Stimulated activated CD8-positive, alpha-beta memory T cell treated with anti-CD3 and anti-CD28 coated beads, Interleukin-2, amount 100 ng/mL, for 48 hours (primary cell): ENCODE measurements at places on chromosomes 2 and 18.

DNA sequence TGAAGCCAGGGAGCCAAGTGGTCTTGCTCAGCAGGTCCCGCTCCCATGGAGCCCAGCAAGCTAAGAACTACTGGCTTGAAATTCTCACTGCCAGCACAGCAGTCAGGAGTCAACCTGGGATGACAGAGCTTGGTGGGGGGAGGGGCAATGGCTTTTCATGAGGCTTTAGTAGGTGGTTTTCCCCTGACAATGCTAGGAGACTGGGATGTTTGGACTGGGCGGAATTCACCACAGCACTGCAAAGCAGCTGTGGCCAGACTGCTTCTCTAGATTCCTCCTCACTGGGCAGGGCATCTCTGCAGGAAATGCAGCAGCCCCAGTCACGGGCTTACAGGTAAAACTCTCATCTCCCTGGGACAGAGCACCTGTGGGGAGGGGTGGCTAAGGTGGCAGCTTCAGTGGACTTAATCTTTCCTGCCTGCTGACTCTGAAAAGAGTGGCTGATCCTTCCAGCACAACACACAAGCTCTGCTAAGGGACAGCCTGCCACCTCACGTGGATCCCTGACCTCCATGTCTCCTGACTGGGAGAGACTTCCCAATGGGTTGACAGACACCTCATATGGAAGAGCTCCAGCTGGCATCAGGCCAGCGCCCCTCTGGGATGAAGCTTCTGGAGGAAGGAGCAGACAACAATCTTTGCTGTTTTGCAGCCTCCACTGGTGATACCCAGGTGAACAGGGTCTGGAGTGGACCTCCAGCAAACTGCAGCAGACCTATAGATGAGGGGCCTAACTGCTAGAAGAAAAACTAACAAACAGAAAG, 349.7 kb upstream of the ST6GAL2 start:
- DNase-seq: no peak

DNA sequence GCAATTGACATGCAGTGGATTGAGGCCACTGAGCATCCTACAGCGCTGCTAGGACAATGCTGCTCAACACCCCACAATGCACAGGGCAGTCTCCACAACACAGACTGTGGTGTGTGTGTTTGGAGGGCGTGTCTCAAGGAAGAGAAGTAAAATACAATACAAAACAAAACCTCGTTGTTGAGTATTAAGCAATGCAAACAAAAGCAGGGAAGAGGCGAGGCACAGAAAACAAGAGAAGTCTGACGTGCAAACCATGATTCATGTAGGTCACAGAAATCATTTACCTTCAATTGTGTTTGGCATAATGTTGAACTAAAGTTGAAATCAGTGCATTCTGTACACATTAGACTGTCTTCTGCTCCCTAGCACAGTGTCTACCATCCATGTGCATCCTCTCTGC, 260.9 kb downstream of the PHLPP1 start:
- DNase-seq: no peak

DNA sequence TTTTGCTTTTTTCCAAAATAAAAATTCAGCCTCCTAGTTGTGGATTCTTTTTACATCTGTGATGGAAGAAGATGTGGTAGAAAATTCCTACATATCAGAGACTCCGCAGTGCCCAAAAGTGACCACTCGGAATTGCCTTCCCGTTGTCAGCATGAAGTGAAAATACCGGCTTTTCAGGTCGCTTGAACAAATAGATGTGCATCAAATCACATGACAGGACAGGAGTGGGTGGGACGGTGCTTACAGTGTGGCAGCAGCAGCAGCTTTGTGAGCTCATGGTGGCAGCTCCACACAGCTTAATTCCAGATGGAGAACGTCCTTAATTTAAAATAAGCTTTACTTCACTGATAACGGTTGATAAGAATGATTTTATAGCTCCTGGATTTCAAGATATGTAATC, 20.3 kb downstream of the SALL3 start:
- DNase-seq: no peak

DNA sequence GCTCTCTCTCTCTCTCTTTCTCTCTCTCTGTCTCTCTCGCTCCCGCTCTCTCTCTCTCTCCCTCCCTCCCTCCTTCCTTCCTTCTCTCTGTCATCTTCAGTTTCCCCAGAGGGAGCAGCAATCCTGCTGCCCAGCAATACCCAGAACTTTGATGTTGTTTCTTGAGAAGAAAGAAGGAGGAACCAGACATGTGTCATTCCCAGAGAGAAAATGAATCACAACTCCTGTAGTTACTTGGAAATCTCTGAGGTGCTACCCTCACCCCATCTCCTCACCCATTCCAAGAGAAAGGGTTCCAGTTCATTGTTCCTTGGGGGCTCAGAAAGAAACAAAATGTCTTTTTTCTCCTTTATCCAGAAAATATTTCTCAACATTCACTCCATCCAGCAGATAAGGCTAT, 449.1 kb downstream of the TNS1 start:
- no peak for DNase-seq

- DNase-seq: no peak
These were observed 72.2 kb upstream of the MEIS1 start for GRCh38 chr2:66362701-66363100.

DNA sequence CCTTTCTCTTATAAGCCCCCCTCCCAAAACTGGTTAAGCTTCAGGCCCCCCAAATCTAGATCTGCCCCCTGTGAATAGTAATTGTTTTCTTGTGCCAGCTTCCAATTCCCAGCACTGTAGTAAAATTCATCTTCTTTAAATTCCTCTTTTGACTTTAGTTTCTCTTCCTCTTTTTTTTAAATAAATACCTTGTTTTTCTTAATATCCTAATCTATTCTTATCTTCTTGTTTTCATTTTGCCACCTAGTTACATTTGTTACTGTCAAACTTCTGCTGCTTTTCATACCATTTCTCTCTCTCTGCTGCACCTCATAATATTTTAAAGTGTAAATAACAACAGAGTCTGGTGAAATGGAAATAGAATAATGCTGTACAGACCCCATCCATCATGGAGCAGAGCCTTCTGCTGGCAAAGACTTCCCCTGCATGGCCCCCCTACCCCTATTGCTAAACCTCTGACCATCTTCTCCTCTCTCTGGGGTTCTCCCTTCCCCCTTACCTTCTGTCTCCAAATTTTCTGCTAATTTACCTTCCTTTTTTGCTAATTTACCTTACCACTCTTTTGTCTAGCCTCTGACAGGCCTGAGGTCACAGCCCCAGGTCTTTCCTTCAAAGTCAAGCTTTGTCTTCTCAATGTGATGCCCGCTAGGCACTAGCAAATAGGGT, 94.9 kb upstream of the PAPOLG start:
- DNase-seq: no peak

GRCh38 chr2:126413079-126413478, 242.9 kb upstream of the GYPC start:
- no peak for DNase-seq

GRCh38 chr2:238107525-238108422, 7.6 kb downstream of the ESPNL start:
- DNase-seq: no peak

- DNase-seq: no peak
These were observed 459.0 kb downstream of the BCL11A start for GRCh38 chr2:60094450-60094929.

DNA sequence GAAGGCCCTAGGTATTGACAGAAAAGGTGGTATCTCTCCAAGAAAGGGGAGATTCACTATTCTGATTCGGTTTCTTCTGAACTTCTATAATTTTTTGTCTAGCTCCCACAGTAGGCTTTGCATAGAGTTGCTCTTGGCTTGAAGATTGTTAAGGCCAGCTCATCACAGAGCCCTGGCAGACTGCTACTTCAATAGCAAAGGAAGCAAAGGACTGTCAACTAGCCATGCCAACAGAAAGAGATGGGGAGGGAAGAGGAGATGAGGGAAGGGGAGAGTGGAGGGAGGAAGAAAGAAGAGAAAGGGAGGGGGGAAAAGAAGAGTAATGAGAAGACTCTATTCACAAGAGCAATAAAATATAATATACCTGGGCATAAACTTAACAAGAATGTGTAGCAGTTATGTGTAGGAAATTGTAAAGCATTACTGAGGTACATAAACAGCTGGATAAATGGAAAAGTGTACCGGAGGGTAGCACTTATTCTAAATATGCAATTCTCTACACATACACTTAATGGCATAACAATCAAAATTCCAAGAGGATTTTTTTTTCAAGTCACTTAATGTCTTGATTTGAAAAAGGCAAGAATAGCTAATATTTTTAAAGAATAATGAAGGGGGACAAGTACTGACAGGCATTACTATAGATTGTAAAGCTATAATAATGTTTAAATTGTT, 102.5 kb downstream of the LOXHD1 start:
- no peak for DNase-seq
